Activated T-cell treated with anti-CD3 and anti-CD28 coated beads, Interleukin-2, amount 50 U/mL, for 48 hours (primary cell): ENCODE measurements at places on chromosomes 4 and X.

DNA sequence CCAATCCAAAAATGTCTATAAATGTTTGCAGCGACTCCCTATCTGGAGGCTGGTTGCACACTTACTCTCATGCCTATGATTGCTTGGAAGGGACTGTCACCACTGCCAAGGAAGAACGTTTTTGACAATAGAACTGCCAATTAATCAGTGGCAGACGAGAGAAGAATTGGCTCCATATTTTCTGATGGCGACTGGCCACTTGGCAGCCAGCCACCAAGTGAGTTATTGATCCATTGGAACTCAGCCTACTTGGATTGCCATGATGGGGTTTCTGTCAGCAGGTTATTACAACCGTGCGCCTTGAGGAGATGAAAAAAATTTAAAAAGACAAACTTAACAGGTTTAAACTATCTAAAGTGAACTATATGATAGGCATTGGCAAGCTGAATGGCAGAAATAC lies 47.4 kb downstream of the LINC00632 start:
- DNase-seq, result no peak

DNA sequence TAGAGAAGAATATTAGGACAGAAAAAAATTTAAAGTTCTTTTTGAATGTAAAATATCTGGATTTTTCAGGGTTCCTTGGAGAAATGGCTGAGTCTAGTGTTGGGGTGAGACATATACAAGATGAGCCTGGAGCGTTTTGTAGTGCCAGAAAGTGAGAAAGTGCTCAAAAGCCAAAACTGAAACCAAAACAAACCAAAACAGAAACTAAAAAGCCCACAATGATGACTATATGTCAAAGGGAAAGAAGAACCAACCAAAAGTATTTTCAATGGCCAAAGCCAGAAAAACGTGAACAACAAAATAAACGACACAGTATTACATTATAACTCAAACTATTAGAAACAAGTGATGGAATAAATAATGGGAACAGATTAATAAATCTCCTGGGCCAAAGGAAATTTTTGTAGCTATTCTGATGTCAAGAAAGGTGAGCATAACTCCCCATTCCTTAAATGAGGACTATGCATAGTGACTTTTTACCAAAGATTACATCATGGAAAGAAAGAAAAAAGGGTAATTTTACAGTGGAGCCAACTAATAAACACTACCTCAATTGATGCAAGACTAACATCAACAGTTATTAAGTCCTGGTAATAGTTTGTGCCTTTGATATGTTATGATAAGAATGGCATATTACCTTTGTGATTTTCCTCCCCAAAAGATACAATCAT lies 1137.6 kb downstream of the C4orf33 start:
- no peak for DNase-seq

- DNase-seq, result peak; percentile 17
Observed at GRCh38 chrX:140917354-140918115, 84.9 kb upstream of the SPANXB1 start.

- no peak for DNase-seq
Observed at GRCh38 chrX:150757371-150757770, 64.2 kb downstream of the MTMR1 start.

GRCh38 chrX:88621278-88621677 lies 125.7 kb upstream of the CPXCR1 start:
- no peak for DNase-seq

DNA sequence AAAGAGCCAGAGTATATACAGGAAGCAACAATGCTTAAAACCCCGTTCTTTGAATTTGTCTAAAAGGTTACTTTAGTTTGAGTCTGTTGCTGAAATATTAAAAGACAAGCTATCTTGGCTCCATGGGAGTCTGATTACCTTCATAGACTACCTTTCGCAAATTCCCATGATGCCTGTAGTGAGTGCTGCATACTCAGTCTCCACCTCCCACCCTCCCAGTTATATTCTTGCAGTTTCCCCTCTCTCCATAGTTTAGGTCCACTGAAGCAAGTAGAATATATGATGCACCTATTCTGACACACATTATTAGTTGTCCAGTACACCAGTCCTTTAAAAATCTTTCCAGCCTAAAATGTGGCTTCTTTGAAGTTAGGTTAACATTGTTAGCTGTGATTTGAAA lies 2.4 kb downstream of the CNKSR2 start:
- no peak for DNase-seq

GRCh38 chr4:14234307-14234706 lies 606.8 kb upstream of the BOD1L1 start:
- DNase-seq, result no peak

DNA sequence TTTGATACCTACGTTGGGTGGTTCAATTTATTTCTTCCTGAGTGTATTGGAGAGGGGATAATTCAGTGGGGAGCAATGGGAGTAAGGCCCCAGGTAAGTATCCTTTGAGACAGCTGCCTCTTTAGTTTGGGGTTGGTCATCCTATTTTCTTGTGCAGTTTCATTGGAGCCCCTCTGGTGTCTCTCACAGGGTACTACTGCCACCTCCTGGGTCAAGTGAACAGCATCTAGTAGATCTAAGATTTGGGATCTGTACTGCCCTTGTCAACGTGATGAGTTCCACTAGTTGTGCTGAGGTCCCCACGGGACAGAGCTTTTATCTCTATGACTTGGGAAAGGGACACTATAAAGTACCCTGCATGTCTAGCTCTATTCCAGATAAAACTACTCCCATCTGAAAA lies 80.6 kb downstream of the PBDC1 start:
- peak; percentile 39 for DNase-seq
